ENCODE measurements at places on chromosomes 13 and 19.

- no peak for DNase-seq
Observed at GRCh38 chr19:14971474-14971873, 8.2 kb downstream of the SLC1A6 start.

DNA sequence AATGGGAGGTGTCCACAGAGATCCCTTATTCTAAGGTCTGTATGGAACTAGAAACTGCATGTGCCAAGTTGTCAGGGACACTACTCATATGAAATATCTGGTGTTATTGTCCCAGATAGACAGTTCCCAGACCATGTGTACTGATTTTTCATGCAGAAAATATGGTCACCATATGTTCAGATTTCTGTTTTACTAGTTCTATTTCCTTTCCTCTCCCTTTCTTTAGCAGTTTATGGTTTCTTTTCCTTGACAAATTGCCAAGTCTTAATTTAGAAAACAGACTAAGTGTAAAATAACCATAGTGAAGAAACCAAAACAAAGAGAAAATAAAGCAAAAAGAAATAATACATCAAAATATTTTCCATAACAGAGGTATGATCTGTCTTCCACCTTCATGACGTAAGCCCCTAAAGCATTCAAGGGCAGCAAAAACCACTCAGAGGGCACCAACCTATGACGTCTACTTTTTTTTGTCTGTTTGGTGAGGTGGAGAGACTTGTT is 248.5 kb downstream of the KCTD12 start:
- no peak for DNase-seq

- no peak for DNase-seq
Observed at GRCh38 chr19:38025909-38026307, 118.9 kb downstream of the SIPA1L3 start.

- DNase-seq, result peak; percentile 76
Observed at GRCh38 chr19:10419646-10420443, 493 bp upstream of the PDE4A start.

GRCh38 chr13:42667638-42668037 is 93.7 kb downstream of the TNFSF11 start:
- DNase-seq, result no peak

Data from AG08396 (cell line).